ENCODE measurements at places on chromosomes 6 and 20.
A peak's percentile ranks its signal among the peaks of the same experiment; 100 is the strongest.

GRCh38 chr20:21006611-21007010 is 99.5 kb downstream of the LINC00237 start:
- DNase-seq: peak; percentile 36

- DNase-seq: no peak
Measured at GRCh38 chr6:128380891-128381290, 139.5 kb downstream of the PTPRK start.

- no peak for DNase-seq
Measured at GRCh38 chr6:129417416-129418086, 292.4 kb downstream of the ARHGAP18 start.

- no peak for DNase-seq
Measured at GRCh38 chr6:146359131-146359530, 184.5 kb upstream of the RAB32 start.

DNA sequence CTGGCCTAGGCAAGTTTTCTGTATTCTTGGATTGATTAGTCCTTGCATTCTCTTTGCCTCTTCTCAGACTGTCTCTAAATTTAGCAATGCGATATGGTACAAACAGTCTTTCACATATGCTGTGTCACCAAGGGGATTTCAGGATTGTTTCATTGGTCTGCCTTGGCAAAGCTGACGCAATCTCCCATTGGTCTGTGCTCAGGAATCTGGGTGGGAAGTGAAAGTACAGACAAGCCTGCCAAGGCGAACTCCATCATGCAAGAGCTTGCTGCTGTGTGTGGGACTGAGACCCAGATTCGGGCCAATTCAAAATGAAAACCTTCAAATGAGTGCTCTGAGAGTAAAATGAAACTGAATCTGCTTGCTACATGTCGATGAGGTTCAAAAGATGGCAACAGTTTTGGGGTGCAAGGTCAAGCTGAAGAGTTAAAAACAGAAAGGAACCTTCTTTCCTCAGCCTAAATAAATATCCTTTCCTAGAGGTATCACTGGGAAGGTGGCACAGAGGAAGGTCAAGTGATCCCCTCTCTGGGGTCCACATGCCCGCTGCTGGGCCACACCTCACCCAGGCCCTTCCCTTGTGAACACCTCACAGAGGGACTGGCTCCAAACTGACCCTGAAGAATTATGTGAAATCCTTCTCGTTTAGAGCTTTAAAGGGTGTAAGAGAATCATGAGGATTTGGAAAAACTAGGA is 198.8 kb upstream of the PREP start:
- DNase-seq: peak; percentile 72

GRCh38 chr6:5878792-5879191 is 127.9 kb downstream of the NRN1 start:
- DNase-seq: no peak

- peak; percentile 73 for DNase-seq
Measured at GRCh38 chr6:151254451-151255081, 14.8 kb downstream of the AKAP12 start.

GRCh38 chr6:108877046-108877751 is 29.0 kb downstream of the ARMC2 start:
- DNase-seq: no peak

GRCh38 chr20:9119776-9120175 is 50.9 kb downstream of the PLCB4 start:
- peak; percentile 48 for DNase-seq

GRCh38 chr6:44201638-44202303 is 15.0 kb upstream of the MYMX start:
- DNase-seq: no peak

DNA sequence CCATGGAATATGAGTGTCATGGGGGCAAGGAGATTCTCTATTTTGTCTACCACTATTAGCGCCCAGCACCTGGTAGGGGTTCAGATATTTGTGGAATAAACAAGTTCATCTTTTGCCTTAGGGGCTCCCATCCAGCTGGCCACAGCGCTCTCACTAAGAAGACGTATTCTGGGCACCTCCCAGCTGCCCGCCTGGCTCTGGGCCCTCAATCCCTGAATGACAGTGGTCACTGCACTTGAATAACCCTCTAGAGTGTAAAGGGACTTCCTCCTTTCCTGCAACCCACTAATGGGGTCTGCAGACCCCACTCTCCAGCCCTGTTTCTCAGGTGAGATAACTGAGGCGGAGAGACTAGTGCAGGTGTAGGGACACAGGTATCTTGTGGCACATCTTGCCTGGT is 36.2 kb downstream of the SNX5 start:
- DNase-seq: no peak

- no peak for DNase-seq
Measured at GRCh38 chr6:18019539-18020534, 32.4 kb upstream of the KIF13A start.

- DNase-seq: peak; percentile 96
Measured at GRCh38 chr20:38617011-38617829, 15.6 kb downstream of the ARHGAP40 start.

- DNase-seq: peak; percentile 9
Measured at GRCh38 chr6:83265384-83265783, 72.2 kb downstream of the RWDD2A start.

DNA sequence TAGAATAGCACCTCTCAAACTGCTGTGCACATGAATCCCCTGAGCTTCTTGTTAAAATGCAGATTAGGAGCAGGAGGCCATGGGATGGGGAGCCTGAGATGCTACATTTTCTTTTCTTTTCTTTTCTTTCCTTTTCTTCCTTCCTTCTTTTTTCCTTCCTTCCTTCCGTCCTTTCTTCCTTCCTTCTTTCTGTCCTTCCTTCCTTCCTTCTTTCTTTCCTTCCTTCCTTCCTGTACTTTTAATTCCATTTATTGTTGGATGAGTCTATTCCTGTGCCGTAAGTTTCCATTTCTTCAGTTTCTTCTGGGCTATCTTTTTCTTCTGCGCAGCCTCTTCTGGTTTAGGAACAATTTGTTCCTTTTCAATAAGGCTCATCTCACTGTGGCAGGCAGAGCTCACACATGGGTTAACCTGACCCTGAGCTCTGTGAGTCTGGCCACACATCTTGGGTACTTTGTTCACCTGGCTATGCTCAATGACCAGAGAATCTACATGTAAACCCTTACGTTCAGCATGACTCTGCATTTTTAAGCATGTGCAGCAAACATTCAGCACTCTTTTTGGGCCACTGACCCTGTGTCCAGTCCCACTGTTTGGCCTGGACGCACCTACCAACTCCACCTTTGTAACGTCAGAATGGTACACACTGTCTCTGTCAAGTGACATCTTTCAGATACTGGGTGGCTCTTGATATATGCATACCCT is 114.7 kb upstream of the INSM1 start:
- DNase-seq: no peak

DNA sequence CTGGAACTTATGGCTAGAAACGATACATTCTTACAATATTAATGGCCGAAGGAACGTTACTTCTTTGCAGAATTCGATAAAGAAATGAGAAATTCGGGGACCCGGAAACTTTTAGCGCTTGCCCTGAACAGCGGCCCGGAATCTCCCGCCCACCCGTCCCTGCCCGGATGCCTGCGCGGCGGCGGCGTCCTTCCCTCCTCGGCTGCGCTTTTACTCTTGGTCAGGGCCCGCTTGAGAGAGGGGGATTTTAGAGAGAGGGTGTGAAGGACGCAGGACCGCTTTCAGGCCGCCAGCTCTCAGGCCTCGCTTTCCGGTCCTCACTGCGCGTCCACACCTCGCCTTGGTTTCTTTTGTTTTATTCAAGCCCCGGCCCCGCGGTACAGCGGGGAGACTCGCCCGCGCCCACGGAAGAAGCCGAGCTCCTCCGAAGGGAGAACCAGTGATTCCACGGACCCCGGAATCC is 243.7 kb downstream of the ARID1B start:
- DNase-seq: peak; percentile 67

GRCh38 chr6:77383026-77383425 is 80.3 kb downstream of the HTR1B start:
- no peak for DNase-seq

DNA sequence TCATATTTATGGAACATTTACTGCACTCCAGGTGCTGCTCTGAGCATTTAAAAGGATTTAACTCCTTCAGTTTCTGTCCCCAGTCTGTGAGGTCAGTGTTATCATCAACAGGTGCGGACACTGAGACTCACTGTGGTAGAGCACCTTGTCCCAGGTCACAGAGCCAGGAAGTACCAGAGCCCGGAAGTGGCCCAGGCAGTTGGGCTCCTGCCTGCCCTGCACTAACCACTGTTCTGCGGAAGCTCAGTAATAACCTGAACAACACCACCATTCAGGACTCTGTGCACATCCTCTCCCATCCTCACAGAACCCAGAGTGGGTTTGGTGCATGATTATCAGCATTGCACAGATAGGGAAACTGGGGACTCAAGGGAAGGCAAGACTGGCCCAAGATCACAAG is 16.8 kb upstream of the SIRPG start:
- no peak for DNase-seq

DNA sequence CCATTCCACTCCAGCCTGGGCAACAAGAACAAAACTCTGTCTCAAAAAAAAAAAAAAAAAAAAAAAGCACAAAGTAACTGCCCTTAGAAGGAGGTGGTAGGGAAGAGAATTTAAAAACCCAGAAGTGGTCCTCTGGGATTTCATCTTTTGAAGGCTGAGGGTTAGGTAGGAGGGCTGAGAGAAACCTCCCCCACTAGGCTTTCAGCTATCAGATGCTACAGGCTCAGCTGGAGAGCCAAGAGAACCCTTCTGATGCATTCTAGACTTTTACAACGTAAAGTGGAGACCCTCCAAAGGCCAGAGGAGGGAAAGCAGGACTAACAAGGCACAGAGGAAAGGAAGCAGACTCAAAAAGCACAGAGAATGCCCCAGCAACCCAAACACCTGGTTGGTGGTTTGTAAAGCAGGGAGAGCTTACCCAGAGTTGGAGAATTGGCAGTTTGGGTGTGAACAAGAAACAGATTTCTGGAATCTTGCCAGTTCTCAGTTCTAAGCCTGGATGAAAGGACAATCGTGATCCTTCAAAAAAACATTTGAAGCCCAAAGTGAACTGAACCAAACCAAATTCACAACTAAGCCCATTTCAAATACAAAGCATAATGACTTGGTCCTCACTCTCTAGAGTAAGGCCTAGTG is 23.2 kb upstream of the SPAG4 start:
- DNase-seq: no peak

DNA sequence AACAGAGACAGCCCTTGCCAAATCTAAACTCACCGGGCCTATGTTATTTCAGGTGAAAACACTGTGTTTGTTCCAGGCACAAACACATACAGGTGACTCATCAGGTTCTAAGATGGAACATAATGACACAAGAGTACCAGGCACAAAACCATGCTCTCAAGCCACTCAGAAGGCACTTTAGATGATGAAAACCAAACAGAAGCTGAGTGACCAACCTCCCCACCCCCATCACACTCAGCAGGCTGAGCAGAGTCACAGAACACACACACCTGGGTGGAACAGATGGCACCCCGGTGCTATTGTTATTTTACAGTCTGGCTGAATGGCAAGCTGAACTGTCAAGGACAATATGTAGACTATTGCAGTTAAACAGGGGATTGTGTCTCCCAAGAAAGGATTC is 20.6 kb upstream of the NKX2-2 start:
- DNase-seq: no peak

- DNase-seq: peak; percentile 8
Measured at GRCh38 chr6:104887350-104887749, 27.6 kb upstream of the HACE1 start.

GRCh38 chr6:13406781-13407180 is 78.4 kb upstream of the TBC1D7 start:
- DNase-seq: no peak

DNA sequence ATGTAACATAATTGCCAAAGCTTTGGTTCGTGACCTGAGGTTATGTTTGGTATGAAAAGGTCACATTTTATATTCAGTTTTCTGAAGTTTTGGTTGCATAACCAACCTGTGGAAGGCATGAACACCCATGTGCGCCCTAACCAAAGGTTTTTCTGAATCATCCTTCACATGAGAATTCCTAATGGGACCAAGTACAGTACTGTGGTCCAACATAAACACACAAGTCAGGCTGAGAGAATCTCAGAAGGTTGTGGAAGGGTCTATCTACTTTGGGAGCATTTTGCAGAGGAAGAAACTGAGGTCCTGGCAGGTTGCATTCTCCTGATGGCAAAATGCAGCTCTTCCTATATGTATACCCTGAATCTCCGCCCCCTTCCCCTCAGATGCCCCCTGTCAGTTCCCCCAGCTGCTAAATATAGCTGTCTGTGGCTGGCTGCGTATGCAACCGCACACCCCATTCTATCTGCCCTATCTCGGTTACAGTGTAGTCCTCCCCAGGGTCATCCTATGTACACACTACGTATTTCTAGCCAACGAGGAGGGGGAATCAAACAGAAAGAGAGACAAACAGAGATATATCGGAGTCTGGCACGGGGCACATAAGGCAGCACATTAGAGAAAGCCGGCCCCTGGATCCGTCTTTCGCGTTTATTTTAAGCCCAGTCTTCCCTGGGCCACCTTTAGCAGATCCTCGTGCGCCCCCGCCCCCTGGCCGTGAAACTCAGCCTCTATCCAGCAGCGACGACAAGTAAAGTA is 547 bp upstream of the ESR1 start:
- DNase-seq: no peak

- no peak for DNase-seq
Measured at GRCh38 chr6:166673309-166673708, 46.3 kb upstream of the RPS6KA2 start.

DNA sequence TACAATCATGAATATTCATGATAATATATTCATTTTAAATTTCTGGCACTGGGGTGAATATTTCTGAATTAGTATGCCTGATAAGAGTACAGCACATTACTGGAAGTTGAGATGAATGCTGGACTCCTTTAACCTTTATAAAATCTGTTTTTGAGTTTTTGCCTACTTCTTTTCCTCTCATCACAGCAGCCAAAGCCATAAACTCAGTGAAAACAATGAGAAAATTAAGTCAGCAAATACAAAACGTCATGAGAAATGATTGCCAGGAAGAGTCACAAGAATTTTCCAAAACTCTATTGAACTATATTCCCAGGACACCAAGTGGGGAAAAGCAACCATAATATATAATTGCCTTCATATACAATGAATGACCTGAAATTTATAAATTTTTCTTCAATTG is 837.6 kb downstream of the TBC1D32 start:
- no peak for DNase-seq

- no peak for DNase-seq
Measured at GRCh38 chr6:21067521-21067920, 526.0 kb upstream of the SOX4 start.

DNA sequence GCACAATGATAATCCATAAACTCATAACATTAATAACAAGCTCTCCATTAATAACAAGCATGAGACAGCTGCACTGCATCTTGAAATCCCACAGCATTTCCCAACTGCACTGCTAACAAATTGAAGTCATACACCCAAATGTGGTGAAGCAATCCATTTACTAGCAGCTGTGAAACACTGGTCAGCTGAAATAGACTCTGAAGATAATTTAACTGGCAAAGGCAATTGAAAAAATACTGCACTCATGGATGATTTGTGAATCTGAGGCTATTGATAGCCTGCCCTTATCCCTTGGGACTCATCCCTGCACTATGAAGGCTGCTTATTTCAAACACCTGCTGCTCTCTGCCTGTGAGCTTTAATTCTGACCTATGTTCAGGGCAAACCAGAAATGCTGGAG is 49.1 kb upstream of the PLCB1 start:
- no peak for DNase-seq

- no peak for DNase-seq
Measured at GRCh38 chr20:20887593-20888265, 175.3 kb upstream of the RALGAPA2 start.

Data from kidney tubule cell (primary cell).